Suprapubic skin (tissue), 4 donors: ENCODE measurements at places on chromosomes 5 and 9. TPM values are rescaled to one million over a fixed set of nuclear protein-coding genes. Genes with fewer than 3 reads are reported as not detected.

MCIDAS gene
- not detected for total RNA-seq

RNF180 gene
- total RNA-seq, result 20.9 TPM

PCDHGB3 gene
- total RNA-seq, result 9.7 TPM

DBH gene
- not detected for total RNA-seq

SPATA6L gene
- total RNA-seq, result 3.5 TPM

DMRT3 gene
- total RNA-seq, result 0.42 TPM

LHX3 gene
- total RNA-seq, result 0.26 TPM

SPRY4 gene
- 4.6 TPM for total RNA-seq

PCDHB11 gene
- 1.1 TPM for total RNA-seq

COL23A1 gene
- 3.2 TPM for total RNA-seq

PCDHAC2 gene
- total RNA-seq, result not detected

EGFL7 gene
- total RNA-seq, result 12.2 TPM

RLN2 gene
- not detected for total RNA-seq

ASB6 gene
- total RNA-seq, result 25.6 TPM

C9orf153 gene
- 7.6 TPM for total RNA-seq

JADE2 gene
- 59.3 TPM for total RNA-seq

ACTBL2 gene
- total RNA-seq, result 1.6 TPM

OR1B1 gene
- not detected for total RNA-seq

GABRA1 gene
- not detected for total RNA-seq

ABCA2 gene
- total RNA-seq, result 44.1 TPM

OLFML2A gene
- 14.6 TPM for total RNA-seq

CCL21 gene
- 5.6 TPM for total RNA-seq

CEP120 gene
- total RNA-seq, result 7.9 TPM

DNAJA1 gene
- 60.5 TPM for total RNA-seq

LCN9 gene
- total RNA-seq, result not detected

ADGRV1 gene
- total RNA-seq, result 7.5 TPM

FOXI1 gene
- 2.4 TPM for total RNA-seq

SPATA31A7 gene
- total RNA-seq, result not detected

TMEM38B gene
- 10.1 TPM for total RNA-seq

PTGER4 gene
- total RNA-seq, result 18.7 TPM

LCN15 gene
- not detected for total RNA-seq

SLC25A2 gene
- 1.1 TPM for total RNA-seq

FBP2 gene
- not detected for total RNA-seq

ACER2 gene
- total RNA-seq, result 16.8 TPM

GPX8 gene
- 5.8 TPM for total RNA-seq

PFN3 gene
- not detected for total RNA-seq

KIAA1958 gene
- total RNA-seq, result 10.6 TPM

ARL14EPL gene
- total RNA-seq, result not detected

HEMGN gene
- not detected for total RNA-seq

PDCD1LG2 gene
- 0.97 TPM for total RNA-seq

BARHL1 gene
- not detected for total RNA-seq

CMYA5 gene
- total RNA-seq, result 8.1 TPM

IFNW1 gene
- not detected for total RNA-seq

CDC23 gene
- 20.1 TPM for total RNA-seq

IFNB1 gene
- not detected for total RNA-seq

PRSS3 gene
- total RNA-seq, result 35.9 TPM

HTR1A gene
- total RNA-seq, result not detected

FOXD4L6 gene
- total RNA-seq, result not detected

TRIM7 gene
- 63.5 TPM for total RNA-seq

ZDHHC11 gene
- 35.9 TPM for total RNA-seq
